ENCODE measurements at places on chromosomes 5 and 9.

GRCh38 chr5:181188700-181189362, 16.2 kb downstream of the TRIM7 start:
- ATAC-seq: no peak

GRCh38 chr5:59193616-59194319, 610.9 kb downstream of the RAB3C start:
- ATAC-seq: peak; percentile 47

GRCh38 chr9:124342402-124342775, 72.9 kb downstream of the PSMB7 start:
- ATAC-seq: no peak

- ATAC-seq: peak; percentile 84
These were observed 33.3 kb upstream of the DAPK1 start for GRCh38 chr9:87464110-87464991.

DNA sequence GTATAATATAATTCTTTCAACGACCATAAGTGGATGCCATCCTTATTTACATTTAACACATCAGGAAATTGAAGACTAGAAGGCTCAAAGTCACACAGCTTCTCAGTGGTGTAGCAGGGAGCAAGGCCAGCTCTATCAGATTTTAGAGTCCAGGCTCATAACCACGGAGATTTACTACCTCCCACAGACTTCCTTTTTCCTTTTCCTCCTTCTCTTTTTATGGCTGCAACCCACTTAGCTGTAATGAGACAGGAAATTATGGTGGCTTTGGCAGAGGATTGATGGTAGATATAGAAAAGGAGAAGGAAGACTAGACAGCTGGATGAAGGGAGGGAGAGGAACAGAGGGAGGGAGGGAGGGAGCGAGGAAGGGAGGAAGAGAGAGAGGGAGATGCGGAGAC, 47.4 kb downstream of the SPEF2 start:
- ATAC-seq: no peak

DNA sequence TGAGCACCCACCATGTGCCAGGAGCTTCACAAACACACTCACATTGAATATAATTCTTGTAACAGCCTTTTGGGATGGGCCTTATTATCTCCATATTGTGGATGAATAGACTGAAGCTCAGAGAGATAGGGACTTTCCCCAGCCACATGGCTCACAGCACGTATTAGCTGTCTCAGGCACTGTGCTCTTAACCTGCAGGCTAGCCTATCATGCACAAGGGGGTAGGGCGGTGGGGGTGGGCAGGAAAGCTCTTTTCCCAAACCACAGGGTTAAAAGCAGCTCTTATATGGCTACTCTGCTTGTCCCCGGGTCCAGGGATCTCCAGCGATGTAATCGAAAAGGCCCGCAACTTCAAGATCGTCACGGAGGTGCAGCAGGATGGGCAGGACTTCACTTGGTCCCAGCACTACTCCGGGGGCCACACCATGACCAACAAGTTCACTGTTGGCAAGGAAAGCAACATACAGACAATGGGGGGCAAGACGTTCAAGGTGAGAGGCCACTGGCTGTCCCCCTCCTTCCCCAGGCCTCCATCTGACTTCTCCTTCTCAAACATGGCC, 2.6 kb downstream of the FABP6 start:
- ATAC-seq: peak; percentile 50

GRCh38 chr5:7881816-7882215, 12.9 kb downstream of the MTRR start:
- ATAC-seq: no peak

DNA sequence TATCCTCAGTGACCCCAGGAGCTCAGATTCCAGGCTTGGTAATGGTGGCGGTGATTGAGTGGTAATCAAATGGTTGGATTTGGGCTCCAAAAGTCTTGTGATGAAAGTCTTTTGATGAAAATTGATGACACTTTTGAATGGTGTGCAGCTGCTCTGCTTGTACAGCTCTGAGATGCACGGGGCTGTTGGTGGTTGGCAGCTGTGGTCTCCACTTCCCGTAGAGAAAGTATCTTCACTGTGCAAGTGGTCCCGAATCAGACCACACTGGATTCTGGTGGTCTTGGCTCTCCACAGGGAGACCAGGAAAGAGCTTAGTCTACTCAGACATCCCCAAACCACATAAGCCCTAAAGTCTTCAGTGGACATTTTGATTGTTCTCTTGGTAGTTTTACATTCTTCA, 96.6 kb downstream of the MARCHF11 start:
- no peak for ATAC-seq

DNA sequence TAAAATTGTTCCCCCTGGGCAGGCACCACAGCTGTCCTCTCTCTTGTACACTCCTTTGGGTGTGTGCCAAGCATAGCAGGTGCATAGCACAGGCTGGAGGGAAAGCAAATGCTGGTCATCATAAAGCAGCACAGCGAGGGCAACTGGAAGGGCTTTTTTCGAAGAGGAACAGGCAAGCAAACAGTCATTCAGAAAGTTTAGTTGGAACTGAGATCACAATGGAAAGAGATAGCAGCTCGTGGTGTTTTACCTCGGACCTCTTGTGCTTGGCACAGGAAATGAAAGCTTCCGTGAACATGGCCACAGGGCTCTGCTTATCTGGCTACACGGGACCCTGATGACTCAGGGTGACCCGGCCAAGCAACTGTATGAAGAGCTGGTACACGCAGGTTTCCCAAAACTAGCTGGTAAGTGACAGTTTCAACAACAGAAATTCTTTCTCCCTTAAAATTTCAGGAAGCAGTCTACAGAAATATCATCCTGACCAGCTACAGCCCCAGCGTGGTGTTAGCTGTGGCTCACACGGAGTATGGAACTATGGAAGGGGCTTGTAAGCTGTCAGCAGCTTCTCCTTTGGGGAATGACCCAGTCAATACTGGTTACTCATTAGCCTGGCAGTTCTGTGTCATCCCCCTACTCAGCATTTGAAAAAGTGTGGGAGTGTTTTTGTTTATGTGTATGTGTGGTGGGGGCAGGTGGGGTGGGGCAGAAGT, 48.1 kb downstream of the POC5 start:
- peak; percentile 97 for ATAC-seq

- ATAC-seq: no peak
These were observed 8.6 kb downstream of the FSTL4 start for GRCh38 chr5:133603711-133604110.

GRCh38 chr5:169350016-169350415, 49.1 kb upstream of the SLIT3 start:
- no peak for ATAC-seq

DNA sequence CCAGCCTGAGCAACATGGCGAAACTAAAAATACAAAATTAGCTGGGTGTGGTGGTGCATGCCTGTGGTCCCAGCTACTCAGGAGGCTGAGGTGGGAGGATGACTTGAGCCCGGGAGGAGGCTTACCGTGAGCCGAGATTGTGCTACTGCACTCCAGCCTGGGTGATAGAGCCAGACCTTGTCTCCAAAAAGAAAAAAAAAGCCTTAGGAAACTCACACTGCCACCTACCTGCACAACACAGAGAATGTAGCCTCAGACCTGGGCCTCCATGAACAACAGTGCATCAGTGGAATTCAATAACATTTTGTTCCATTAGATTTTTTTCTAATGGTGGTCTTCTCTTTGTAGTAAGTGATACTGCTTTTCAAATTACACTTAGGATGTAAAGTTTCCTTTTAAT, 63.8 kb upstream of the RARS1 start:
- ATAC-seq: no peak

- no peak for ATAC-seq
These were observed 845.9 kb downstream of the CDH9 start for GRCh38 chr5:26192486-26192885.

GRCh38 chr5:173323106-173323798, 5.0 kb downstream of the STC2 start:
- no peak for ATAC-seq

- ATAC-seq: no peak
These were observed 36.6 kb downstream of the DROSHA start for GRCh38 chr5:31495336-31495735.

GRCh38 chr9:130444565-130445221, at the start of gene ASS1:
Gene ASS1, plus strand, starts transcription at chr9:130444961. Its CDS starts 7,268 bp downstream, at chr9:130452229.
- peak; percentile 75 for ATAC-seq

DNA sequence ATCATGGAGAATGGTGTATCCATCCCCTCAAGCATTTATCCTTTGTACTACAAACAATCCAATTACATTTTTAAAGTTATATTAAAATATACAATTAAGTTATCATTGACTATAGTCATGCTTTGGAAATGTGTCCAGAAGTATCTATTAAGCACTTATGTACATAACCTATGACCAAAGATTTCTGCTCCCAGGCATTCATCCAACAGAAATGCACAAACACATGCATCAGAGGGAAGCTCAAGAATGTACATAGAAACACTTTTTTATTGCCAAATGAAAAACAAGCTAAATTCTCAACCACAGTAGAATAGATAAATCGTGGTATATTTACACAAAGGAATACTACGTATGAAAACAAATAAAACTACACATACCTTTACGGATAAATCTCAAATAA, 700.5 kb upstream of the ZNF608 start:
- ATAC-seq: no peak

- ATAC-seq: no peak
These were observed 89.3 kb upstream of the SLIT3 start for GRCh38 chr5:169390265-169390664.

GRCh38 chr9:81575956-81576355, 113.4 kb downstream of the TLE1 start:
- no peak for ATAC-seq

DNA sequence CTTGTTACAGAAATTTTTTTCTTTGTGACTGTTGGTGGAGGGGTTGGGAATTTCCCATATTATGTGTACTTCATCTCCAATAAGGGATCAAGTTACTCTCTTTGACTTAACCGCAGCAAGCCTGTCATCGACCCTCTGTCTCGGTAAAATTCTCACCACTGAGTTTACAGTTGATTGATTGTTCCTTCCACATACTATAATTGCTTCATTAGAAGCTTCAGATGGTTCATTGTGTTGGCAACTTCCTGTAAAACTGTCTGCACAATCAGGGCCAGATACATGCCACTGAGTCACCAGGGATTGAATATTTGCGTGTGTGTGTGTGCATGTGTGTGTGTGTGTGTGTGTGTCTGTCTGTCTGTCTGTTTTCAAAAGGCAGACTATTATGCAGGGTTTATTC, 176.6 kb downstream of the ZNF462 start:
- ATAC-seq: no peak

DNA sequence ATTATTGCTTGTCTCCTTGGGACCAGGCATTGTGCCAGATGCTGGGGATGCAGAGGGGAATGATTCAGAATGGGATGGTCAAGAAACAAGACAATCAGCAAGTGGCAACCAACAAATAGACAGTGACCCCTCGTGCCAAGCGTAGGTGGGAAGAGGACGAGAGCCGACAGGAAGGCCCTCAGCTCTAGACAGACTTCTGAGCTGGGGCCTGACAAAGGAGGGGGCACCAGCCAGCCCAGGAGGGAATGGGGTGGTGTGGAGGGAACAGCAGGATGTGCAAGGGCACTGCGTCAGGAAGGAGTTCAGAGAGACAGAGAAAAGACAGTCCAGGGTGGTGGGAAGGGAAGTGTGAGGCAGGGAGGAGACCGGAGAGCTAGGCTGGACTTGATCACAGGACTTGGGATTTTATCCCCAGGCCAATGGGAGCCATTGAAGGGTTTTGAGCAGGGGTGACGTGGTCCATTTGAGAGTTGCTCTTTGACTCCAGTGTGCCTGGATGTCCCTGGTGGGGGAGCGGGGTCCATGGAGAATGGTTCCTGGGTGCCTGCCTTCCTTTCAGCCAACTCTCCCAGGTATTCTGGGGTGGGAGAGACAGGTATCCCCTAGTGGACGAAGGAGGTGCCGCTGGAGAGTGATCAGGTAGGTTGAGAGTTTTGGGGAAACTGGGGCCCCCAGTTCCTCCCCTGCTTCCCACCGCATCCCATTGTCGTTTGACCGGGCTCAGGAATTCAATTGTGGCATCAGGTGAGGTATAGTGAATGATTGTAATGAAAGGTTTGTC, 79.3 kb upstream of the ZNF618 start:
- no peak for ATAC-seq

DNA sequence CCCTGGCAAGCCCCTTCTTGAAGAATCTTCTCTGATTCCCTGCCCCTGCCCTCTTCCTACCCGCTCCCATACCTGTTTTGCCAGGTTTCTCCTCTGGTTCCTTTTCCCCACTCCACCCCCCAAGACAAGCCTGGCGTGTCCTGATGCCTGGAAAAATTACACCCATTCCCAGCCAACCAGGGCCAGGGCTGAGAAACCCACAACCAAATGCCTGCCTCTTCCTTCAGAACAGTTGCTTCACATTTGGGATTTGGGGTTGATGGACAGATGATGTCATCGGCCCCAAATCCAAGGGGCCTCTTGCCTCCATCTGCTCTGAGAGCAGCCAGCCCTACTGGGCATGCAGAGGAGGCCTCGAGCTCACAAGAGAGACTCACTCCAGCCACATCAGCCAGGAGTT, 8.8 kb upstream of the NEK6 start:
- no peak for ATAC-seq

- ATAC-seq: no peak
These were observed 447.0 kb downstream of the KIF4B start for GRCh38 chr5:155460501-155460931.

GRCh38 chr9:136352682-136353081, 10.9 kb downstream of the DNLZ start:
- ATAC-seq: no peak

- no peak for ATAC-seq
These were observed 280.7 kb downstream of the PRELID2 start for GRCh38 chr5:145554399-145554798.

- ATAC-seq: no peak
These were observed 45.0 kb upstream of the VLDLR start for GRCh38 chr9:2576631-2577030.

DNA sequence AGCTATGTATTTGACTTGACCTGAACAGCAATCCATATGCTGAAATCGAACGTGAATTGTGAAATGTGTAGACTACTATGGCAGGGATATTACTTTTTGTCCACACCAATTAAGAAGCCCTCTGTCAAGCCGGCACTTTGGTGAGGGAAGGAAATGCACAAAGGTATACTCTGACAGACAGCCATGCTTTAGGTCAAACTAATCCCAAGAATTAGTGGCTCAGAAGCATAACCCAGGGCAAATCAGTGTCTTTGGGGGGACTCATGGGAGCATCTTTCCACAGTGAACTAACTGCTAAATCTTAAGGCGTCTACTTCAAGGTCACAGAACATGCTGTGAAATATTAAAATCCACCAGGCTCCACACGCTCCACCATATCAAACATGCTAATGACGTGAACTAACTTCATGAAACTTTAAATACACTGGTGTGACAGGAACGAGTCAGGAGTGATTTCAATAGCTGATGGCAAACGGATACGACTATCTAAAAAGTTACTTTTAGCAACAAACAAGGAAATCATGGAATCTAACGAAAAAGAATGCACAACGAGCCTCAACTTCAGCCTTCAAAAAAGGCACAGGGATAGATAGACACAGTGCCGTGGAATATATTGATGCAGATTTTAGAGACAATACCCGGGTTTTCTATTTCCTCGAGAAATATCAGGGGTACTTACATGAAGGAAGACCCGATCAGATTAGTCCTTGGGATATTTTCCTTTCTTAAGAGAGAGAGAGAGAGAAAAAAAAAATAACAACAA, 527 bp downstream of the MEF2C start:
- ATAC-seq: no peak

- ATAC-seq: no peak
These were observed 157.5 kb upstream of the SHB start for GRCh38 chr9:38226491-38226951.

All from activated T-helper 17 cell treated with anti-CD3 and anti-CD28 coated beads, Interleukin-2, amount 50 U/mL, for 72 hours (primary cell).